NCI-H510A treated with DMSO at 0.1 percent for 48 hours (cell line): ENCODE measurements at places on chromosomes 2 and 18.

GRCh38 chr2:3041841-3042600 lies 335.6 kb downstream of the EIPR1 start:
- no peak for DNase-seq

DNA sequence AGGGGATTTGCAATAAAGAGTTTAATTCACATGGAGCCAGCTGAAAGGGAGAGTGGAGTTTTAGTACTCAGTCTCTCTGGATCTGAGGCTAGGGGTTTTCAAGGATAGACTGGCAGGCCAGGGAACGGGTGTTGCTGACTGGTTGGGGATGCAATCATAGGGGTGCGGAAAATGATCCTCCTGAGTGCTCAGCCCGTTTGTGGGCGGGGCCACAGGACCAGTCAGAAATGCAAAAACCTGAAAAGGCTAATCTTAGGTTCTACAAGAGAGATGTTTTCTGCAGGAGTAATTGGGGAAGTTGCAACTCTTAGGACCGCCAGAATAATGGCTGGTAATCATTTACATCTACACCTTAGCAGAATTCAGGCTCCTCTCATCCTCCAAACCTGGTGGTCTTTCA lies 2.5 kb downstream of the NFU1 start:
- no peak for DNase-seq

GRCh38 chr2:65431421-65432226 lies 775 bp downstream of the SPRED2 start:
- peak; percentile 27 for DNase-seq

- DNase-seq, result no peak
These were observed 5.5 kb upstream of the PDK1 start for GRCh38 chr2:172550419-172550818.

DNA sequence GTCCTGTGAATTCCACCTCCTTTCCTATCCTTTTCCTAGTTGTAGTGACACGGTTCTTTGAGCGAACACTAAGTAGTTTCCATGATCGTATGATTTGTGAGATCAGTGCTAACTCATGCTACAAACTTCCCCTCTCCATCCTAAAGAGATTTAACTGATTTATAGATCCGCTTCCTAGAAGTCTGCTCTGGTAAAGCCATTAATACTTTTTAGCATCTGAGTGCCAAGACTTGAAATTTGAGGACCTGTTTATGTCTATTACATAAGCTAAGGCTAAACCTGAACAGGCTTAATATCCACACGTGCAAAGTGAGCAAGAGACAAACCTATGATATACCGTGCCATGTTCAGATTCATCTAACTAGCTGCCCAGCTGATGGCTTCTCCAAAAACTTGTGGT lies 14.9 kb downstream of the PROKR1 start:
- DNase-seq, result no peak

- peak; percentile 90 for DNase-seq
These were observed 216.2 kb downstream of the SETBP1 start for GRCh38 chr18:44896846-44897245.

DNA sequence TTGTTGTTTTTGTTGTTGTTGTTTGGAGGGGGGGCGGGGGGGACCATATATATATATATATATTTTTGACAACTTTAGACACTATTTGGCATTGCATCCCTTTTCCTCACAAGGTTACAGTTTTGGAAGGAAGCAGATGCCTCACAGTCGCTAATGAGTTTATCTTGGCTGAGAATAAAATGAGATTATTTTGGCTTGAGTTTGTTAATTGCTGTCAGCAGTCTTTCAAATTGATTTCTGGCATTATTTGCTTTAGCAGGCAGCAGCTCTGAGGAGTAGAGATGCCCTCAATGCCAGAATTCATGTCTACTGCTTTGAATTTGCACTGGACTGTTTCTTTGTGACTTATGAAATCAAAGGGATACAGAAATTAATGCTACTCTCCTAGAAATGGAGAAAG lies 595.2 kb upstream of the HNMT start:
- DNase-seq, result no peak

- DNase-seq, result peak; percentile 51
These were observed 181.7 kb upstream of the TPO start for GRCh38 chr2:1231466-1232063.

- DNase-seq, result no peak
These were observed 28.1 kb downstream of the ZFP36L2 start for GRCh38 chr2:43198263-43198662.

GRCh38 chr2:105220604-105221003 lies 20.9 kb upstream of the GPR45 start:
- DNase-seq, result no peak

DNA sequence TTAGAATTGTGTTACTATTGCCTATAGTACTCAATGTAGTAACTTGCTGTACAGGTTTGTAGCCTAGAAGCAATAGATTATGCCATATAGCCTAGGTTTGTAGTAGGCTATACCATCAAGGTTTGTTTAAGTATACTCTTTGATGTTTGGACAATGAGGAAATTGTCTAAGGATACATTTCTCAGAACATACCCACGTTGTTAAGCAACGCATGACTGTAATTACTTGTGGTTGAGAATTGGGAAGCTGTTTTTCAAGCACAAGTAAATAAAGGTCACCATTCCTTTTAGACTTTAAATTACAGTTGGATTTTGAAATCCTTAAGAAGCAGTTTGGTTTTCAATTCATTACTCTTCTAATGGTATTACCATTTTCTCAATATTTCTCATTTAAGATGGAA lies 89.8 kb upstream of the KCNH7 start:
- DNase-seq, result no peak

- peak; percentile 97 for DNase-seq
These were observed 29.1 kb downstream of the ARMC9 start for GRCh38 chr2:231227310-231228162.

- DNase-seq, result peak; percentile 21
These were observed 24.4 kb downstream of the MPHOSPH10 start for GRCh38 chr2:71154798-71155197.

GRCh38 chr2:104597942-104598341 lies 256.0 kb upstream of the POU3F3 start:
- DNase-seq, result no peak

DNA sequence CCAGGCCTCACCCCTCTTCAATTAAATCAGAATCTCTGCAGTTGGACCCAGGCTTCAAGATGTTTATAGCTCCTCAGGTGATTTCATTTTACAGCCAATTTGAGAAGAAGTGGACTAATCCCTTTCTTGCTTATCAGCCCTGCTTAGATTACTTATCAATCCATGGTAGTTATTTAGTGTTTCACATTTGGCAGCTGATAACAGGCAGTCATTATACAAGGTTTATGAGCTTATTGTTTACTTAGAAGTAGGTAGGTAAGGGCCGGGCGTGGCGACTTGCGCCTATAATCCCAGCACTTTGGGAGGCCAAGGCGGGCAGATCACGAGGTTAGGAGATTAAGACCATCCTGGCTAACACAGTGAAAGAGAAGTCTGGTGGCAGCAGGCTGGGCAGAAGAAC lies 237.5 kb downstream of the CTNNA2 start:
- DNase-seq, result no peak
